IPS DF 6.9 (cell line): ENCODE measurements at places on chromosomes 7 and 10.

GRCh38 chr10:29022513-29022912 is 266.4 kb upstream of the LYZL1 start:
- DNase-seq, result no peak

DNA sequence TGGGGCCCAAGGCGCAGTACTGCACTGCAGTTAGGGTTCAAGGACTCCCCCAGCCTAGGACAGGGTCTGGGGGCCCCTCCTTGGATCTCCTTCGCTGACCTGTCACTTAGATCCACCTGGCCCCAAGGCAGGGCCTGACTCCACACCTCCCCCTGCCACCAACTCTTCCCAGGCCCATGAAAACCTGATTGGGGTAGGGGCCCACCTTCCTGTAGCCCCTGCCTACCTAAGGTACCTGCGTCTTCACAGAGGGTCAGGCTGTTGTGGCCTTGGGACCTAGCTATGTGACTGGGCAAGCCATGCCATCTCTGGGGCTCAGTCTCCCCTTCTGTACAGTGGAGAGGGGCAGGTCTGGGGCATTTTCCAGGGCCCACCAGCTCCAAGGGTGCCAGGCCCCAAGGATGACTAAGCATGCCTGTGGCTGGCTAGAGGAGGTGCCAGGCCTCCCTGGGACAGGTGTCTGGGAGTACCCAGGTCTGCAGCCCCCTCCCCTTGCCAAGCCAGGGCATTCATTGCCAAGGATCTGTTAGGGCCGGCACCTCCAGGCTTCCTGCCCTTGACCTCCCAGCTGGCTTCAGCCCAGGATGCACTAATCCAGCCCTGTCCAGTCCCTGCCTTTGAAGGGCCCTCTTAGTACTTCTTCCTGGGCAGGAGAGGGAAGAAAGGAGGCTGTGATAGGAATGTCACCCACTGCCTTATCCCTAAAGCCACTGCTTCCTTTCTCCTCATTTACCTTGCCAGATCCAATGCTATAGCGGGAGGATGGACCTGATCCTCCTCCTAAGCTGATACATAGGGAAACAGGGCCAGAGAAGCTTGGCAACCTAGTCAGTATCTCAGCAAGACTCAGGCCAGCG is 1.3 kb downstream of the LIMK1 start:
- DNase-seq, result no peak

- DNase-seq, result no peak
Observed at GRCh38 chr7:36599645-36600313, 124.5 kb downstream of the AOAH start.

DNA sequence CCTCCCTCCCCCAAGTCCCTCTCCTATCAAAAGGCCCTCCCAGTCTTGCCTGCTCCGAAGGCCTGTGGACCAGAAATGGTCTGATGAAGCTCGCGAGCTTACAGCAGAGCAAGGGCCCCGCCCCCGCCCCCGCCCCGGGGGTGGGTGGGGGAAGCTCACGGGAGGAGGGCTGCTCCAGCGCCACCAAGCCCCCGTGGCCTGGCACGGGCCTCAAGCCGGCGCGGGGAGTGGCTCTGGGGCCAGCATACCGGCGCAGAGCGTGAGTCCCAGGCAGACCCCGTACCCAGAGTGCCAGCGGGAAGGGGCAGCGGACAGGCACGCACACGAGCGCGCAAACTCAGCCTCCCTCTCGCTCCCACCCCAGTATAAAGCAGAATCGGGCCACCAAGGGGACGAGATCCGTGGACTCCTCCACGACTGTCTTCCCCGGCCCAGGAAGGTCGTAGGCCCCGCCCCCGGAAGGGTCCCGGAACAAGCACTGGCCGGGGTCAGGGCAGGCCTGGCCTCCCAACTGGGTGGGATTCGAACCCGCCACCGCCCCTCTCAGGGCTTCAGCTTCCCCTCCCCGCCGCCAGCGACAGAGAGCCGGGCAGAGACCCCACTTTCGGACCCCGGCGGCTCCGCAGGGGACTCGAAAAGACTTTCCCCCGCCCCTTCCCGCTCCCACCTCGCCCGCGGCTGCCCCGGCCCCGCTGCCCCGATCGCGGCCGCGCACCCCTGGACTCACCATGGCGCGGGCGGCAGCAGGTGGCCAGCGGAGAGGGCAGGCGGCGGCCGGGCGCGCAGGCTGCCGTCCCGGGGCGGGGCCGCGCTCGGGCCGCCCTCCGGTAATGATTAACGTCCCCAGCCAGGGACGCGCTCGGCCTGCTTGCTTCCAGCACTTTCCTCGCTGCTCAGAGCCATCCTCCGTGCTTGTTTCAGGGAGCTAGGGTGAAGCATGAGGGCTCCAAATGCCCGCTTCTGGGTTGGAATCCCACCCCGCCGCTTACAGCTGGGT is at the start of gene PCBD1:
TSS of gene PCBD1 (minus strand) at position 762 of the 997 bp plus-strand sequence. CDS start at position 730, 32 bp downstream.
- no peak for DNase-seq

- peak; percentile 27 for DNase-seq
Observed at GRCh38 chr10:81019029-81019890, 481.6 kb downstream of the SH2D4B start.

DNA sequence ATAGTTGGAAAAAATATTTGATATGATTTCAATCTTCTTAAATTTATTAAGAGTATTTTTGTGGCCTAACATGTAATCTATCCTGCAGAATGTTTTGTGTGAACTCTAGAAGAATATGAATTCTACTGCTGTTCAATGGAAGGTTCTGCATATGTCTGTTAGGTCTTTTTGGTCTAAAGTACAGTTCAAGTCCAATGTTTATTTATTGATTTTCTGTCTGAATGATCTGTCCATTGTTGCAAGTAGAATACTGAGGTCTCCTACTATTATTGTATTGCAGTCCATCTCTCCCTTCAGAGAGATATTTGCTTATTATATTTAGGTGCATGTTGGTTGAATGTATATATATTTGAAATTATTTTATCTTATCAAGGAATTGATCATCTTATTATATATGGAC is 18.9 kb upstream of the DYNC1I1 start:
- no peak for DNase-seq

DNA sequence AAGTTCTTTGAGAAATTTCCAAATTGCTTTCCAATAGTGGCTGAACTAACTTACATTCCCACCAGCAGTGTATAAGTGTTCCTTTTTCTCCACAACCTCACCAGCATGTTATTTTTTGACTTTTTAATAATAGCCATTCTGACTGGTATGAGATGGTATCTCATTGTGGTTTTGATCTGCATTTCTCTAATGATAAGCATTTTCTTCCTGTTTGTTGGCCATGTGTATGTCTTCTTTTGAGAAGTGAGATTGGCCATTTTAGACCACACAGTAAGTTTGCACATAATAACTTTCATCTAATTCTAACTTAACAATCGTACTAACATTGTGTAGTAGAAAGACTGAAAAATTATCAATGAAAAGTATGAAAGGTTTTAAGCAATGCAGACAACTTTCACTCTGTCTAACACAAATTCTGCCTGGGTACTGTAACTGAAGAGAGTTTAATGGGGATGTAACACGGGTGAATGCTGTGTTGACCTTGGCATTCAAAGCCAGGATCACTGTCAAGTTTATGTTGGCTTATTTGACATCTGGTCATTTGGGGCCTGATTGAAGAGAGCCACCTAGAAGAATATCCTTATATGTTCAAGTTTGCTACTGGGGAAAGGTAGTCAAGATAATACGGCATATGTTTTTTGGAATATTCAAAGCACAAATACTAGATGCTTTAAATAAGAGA is 50.4 kb downstream of the FAM171A1 start:
- no peak for DNase-seq

DNA sequence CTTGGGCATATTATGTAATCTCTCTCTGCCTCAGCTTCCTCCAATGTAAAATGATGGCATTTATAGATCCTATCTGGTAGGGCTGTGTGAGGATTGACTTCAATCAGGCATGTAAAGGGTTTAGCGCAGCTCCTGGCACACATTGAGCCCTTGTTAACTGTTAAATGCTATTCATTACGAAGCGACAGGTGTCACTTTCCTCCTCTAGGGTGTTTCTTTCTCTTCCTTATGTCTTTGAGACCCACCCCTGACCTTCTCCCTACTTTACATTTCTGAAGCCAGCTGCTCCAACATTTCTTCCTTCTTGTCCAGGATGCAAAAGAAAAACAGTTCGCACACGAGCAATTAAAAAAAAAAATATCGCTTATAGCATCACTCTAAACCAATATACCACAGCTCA is 5.7 kb upstream of the R3HCC1L start:
- no peak for DNase-seq

DNA sequence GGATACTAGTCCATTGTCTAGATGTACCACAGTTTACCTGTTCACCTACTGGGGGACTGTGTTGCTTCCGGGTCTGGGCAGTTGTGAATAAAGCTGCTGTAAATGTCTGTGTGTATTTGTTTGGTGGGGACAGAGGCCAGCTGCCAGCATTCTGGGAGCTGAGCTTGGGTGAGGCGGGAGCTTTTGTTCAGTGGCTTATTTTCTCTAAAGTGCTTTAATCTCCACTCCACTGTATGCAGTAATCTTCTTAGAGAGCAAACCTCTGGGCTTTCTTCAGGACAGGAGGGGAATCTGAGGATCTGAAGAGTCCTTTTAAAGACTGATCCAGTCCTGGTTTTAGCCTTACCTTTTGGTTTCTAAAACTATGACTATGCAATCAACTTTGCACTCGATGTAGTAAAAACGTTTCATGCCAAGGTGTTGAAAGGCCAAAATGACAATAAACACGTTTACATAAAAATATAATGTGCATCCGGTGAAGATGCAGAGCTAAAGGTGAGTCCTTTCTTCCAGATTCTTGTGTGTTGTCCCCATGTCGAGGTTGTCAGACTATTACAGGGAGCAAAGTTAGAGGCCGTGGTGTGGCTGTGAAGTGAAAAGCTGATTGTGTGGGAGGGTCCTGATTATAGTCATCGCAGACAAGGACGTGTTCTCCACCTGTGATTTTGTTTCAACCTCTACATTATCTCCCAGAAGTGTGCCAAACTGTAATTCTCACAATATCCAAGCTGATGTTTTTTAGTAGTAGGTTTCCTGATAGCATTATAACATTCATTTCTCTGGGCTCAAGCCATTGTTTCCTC is 279.8 kb downstream of the CAMK1D start:
- DNase-seq, result no peak

DNA sequence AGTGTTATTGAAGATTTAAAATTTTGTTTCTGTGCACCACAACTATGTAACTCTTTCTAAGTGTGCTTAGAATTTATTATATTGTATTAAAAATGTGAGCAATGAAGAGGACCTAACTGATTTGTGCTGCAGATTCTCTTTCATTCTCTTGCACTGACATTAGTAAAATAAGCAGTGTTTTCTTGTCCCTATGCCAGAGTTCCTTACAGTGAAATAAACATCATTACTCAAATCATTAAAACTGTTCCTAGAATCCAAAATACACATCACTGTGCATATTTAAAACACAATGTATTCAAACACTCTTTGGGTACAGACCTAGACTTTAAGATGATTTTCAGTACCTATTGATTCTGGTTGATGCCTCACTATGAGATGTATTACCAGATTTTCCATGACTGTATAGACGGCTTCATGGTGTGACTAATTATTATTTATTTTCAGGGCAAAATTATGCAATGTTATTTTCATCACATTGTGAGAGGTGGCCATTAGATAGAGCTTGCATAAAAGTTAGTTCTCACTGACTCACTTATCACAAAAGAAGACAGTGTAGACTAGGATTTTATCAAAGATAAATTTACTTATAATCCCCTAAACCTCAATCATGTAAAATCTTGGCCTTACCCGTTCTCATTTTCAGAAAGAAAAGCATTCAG is 93.4 kb downstream of the PTPRZ1 start:
- no peak for DNase-seq
